ENCODE measurements at places on chromosomes 13 and 19.

- DNase-seq, result no peak
Measured at GRCh38 chr19:5977222-5977784, 637 bp downstream of the RANBP3 start.

DNA sequence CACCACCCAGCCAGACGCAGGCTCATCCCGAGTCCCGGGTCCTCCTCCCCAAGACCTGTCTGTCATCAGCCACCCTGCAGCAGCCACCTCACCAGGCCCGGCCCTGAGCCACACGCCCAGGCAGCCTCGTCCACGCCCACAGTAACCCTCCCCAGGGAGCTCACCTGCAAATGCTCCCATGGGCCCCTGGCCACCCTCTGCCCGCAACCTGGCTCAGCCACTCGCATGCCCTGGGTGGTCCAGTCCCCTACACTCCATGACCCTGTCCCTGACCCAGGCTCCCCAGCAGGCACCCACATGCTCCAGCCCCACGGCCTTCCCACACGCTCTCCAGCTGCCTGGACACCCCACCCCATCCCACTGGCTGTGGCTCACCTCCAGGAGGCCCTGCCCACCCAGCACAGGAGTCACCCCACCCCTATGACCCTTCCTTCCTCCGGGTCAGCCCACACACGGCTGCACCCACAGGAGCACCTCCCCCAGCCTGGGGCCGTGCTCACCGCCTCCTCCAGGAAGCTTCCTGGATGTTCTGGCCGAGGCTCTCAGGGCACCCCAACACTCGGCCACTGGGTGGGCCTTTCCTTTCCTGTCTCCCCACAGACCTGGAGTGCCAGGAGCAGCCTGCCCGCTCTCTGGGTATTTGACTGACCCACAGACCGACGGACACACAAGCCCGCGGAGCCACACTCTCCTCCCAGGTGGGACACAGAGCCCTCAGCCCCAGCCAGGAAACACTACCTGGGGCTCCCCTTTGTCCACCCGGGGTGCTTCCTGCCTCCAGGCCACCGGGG lies 3.6 kb downstream of the TMEM259 start:
- DNase-seq, result no peak

GRCh38 chr19:41912899-41913537 lies 15.2 kb downstream of the ERFL start:
- DNase-seq, result no peak

DNA sequence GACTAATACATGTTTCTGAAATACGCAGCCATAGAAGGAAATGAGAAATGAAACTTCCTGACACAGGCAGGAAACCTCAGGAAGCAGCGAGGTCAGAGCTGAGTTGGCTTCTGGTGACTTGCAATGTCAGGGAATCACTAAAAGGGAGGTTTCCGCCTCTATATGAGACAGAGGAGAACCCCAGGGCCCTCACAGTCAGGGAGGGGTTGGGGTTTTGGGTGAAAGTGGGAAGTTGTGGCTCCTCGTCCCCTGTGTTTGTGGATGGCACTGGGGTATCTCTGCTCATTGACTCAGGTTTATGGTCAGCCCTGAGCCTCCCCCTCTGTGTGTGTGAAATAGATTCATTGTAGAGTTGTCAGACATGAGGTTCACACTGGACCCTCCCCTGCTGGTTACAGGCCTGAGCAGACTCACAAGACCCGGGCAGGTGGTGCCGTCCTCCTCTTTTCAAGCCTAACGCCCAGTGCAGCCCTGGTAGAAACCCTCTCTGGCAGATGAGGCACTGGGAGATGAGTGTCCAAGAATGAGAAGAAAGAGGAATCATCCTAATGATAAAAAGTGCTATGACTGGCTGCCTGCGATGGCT lies 5.5 kb upstream of the LILRA6 start:
- no peak for DNase-seq

GRCh38 chr13:73960474-73960873 lies 173.7 kb downstream of the KLF12 start:
- no peak for DNase-seq
